Astrocyte of the hippocampus (primary cell): ENCODE measurements at places on chromosomes 11 and 22.

GRCh38 chr11:11416502-11416901 lies 63.5 kb upstream of the CSNK2A3 start:
- DNase-seq: peak; percentile 95

- no peak for DNase-seq
Observed at GRCh38 chr11:66373265-66373664, 1.7 kb upstream of the SLC29A2 start.

GRCh38 chr11:46363455-46364005 lies 16.3 kb downstream of the DGKZ start:
- DNase-seq: peak; percentile 79

DNA sequence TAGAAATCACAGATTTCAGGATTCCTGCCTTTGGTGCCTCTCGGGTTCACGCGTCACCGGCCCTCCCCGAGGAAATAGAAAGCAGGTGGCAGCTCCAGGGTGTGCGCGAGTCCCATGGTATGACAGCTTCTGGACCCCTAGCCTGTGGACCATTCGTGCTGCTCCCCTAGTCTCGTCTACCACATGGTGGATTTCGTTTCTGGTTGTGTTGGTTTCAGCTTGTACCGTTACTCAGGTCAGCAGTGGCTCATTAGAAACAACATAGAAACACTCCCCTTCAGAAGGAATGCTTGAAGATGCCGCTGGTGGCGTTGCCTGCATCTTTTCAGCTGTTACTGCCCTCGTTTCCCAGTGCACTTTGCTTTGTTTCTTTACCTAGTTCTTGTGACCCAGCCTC lies 700 bp downstream of the TTC17 start:
- DNase-seq: peak; percentile 61

GRCh38 chr11:40293655-40294348 lies 1165.7 kb downstream of the LRRC4C start:
- DNase-seq: peak; percentile 95

GRCh38 chr11:129910360-129910759 lies 15.0 kb upstream of the NFRKB start:
- DNase-seq: no peak

DNA sequence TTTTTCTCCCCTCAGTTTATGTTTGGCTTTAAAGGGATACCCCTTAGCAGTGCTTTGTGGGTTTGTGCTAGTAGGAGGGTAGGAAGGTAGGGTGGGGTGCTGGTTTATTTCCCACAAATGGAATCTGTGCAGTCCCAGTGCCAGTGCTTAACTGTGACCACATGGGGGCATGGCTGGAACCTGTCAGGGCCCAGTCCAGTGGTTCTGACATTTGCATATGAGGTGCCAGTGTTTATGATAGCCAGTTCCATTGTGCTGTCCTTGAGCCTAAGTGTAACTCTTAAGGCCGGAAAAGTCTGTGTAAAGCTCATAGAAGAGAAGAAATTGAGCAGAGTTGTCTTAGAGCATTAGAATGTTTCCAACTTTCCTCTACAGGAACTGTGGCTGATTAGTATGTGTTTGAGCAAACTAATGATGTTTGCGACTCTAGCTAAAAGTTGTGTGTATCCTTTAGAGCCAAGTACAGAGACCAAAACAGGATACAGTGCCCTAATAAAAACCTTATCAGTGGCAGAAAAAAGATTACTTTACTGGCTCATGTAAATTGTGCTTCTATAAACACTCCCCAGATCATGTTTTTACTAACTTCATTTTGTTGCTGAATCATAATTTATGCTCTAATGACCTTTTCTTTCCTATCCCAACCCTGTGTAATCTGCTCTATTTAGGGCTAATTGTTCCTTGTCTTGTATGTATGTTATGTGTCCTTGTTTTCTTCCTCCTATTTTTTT lies 38.1 kb downstream of the DIXDC1 start:
- DNase-seq: no peak
